ENCODE measurements at places on chromosomes 1 and 21.
A peak's percentile ranks its signal among the peaks of the same experiment; 100 is the strongest.

DNA sequence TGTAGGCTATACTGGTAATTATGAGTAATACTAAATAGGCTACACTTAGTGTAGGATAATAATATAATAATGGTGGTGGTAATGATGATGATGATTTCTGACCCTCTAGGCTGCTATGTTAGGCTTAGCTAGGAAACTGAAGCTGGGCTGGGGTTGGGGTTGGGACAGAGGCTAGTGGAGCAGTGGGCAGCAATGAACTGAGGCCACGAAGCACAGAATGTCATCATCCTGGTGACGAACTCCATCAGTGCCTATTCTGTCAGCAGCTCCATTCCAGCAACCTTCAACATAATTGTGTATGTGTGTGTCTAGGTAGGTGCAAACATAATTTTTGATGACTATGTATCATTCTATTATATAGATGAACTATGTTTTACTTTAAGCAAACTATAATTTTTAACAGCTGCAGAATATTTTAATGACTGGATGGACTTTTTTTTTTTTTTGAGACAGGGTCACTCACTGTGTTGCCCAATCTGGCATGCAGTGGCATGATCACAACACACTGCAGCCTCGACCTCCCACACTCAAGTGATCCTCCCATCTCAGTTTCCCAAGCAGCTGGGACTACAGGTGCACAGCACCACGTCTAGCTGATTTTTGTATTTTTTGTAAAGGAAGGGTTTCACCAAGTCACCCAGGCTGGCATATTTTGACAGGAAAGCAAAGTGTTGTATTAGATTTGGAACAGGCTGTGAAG, 12.9 kb upstream of the CLIC4 start:
- DNase-seq = no peak

GRCh38 chr21:39918558-39918957, 51.3 kb downstream of the PCP4 start:
- no peak for DNase-seq

DNA sequence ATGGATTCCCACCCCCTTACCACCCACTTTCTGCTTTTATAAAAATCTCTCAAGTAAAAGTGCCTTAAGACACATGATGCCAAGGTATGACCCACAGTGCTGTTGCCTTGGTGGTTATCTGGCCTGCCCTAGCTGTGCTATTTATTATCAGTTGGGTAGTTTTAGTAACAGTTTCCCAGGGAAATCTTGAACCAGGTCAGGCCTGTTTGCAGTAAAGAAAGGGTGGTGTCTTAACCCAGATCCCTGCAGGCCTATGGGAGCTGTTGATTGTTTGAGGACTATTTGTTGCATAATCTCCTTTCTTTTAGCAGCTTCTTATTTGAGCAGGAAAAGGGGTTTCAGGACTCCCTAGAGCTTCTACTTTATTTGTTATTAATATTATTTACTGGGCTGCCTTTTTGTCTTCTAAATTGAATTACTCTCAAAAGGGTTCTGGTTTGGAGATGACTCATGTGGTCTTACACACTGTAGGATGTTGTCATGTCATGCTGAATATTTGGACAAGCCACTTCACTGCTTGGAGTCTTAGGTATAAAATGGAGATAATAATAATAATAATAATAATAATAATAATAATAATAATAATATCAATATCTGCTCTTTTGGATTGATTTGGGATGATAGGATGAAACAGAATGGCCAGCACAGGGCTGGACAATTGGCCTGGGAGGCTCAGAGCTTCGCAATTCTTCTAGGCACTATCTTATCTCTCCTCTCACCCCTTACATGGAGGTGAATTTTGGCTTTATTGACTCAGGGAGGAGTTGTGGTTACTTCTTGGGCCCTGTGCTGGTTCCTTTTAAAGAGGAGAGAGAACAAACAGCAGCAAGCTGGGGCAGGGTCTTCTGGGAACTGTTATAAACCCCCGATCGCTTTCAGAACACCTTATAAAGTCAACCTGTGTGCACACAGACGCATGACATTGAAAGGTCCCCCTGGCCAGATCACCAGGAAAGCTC, 252.1 kb downstream of the PRDM2 start:
- DNase-seq = no peak

DNA sequence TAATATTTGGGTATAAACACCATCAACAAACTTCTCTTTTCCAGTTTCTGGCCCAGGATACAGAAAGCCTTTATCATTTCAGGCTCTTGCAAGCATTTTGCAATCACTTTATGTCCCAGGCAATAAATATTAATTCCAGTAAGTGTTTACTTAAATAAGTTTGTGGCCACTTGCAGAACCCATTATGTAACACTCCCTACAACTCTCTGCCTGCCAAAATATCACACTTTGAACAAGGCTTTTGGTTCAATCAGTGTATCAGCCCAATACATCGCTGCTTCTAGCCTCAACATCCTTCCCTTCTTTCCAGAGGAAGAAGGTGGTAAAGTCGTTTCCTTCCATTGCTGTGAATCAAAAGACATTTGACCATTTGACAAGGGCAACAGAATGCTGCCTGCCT, 203.0 kb upstream of the USP25 start:
- no peak for DNase-seq

GRCh38 chr1:101264697-101265096, 27.9 kb downstream of the S1PR1 start:
- DNase-seq = no peak

DNA sequence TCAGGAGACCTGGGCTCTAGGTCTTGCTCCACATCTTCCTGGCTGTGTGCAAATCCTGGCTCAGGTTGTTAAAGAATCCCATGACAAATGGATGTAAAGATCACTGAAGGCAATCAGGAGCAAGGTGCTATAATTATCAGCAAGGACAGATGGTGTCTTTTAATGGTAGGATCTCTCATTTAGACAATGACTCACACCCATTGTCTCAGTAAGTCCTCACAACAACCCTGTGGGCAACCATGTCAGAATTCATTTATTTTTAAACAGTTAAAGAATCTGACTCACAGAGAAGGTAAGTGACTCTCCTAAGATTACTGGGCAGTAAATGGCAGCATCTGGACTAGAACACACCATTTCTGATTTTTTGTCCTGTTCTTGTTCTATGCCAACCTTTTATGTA, 32.8 kb downstream of the RNASEL start:
- no peak for DNase-seq

- DNase-seq = no peak
These were observed 757 bp upstream of the SPSB1 start for GRCh38 chr1:9291914-9292360.

- DNase-seq = no peak
These were observed 27.0 kb downstream of the ANKRD13C start for GRCh38 chr1:70327306-70328076.

- no peak for DNase-seq
These were observed 259.2 kb upstream of the KAZN start for GRCh38 chr1:14339288-14339687.

DNA sequence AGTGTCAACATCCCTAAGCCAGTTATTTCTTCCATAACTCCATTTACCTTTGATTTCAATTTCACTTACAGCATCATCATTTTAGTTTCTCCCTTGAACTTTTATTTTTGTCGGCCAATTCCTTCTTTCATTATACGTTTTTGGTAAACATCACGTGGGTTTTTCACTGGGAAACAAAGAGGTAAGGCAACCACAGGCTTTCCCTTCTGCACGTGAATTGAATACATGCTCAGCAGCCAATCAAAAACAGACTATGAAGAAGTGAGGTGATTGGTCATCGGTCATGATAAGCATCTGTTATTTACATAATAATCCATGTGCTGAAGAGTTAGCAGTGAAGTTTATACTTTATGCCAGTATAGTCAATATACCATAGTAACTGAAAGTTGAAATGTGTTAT, 98.7 kb downstream of the NCAM2 start:
- no peak for DNase-seq

DNA sequence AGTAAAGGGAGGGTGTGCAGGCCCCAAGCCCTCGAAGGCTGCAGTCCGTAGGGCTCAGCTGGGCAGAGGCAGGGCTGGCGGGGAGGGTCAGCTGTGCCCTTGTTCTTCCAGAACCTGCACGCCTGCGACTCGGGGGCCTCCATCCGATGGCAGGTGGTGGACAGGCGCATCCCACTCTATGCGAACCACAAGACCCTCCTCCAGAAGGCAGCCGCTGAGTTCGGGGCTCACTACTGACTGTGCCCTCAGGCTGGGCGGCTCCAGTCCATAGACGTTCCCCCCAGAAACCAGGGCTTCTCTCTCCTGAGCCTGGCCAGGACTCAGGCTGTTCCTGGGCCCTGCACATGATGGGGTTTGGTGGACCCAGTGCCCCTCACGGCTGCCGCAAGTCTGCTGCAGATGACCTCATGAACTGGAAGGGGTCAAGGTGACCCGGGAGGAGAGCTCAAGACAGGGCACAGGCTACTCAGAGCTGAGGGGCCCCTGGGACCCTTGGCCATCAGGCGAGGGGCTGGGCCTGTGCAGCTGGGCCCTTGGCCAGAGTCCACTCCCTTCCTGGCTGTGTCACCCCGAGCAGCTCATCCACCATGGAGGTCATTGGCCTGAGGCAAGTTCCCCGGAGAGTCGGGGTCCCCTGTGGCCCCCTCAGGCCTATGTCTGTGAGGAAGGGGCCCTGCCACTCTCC, 13.6 kb upstream of the LRRC3 start:
- no peak for DNase-seq

GRCh38 chr1:12229386-12229834, 420 bp upstream of the VPS13D start:
- no peak for DNase-seq

- DNase-seq = no peak
These were observed 69.1 kb downstream of the BCAR3 start for GRCh38 chr1:93612510-93612909.

GRCh38 chr1:5477716-5478115, 514.5 kb downstream of the NPHP4 start:
- DNase-seq = no peak

GRCh38 chr1:228286505-228287417, 78.9 kb downstream of the OBSCN start:
- DNase-seq = no peak

- no peak for DNase-seq
These were observed 110.3 kb upstream of the WNT4 start for GRCh38 chr1:22253012-22253790.

GRCh38 chr1:86052948-86053698, 103.4 kb downstream of the COL24A1 start:
- no peak for DNase-seq

DNA sequence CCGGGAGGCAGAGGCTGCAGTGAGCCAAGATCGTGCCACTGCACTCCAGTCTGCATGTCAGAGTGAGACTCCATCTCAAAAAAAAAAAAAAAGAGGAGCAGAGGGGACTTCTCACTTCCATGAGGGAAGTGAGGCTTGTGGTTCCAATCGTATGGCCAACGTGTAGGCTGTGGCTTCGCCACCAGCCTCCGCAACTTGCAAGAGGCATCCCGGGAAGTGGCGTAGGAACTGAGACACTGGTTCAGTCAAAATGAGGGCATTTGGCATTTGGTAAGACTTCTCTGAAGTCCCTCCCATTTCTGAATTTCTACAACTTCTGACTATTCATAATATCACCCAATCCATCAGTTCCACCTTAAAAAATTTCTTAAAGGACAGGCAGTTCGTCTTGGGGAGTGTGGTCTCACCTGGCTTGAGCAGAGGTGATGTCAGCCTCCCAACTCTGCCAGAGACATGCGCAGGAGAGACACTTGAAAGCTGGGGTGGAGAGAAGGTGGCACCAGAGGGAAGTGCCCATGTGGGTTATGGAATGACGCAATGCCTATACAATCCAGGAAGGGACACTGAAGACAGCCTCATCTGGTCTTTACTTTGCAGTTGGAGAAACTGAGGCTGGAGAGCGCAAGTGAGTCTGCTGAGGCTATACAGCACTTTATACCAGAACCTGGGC, 17.2 kb downstream of the KAZN start:
- DNase-seq = no peak

DNA sequence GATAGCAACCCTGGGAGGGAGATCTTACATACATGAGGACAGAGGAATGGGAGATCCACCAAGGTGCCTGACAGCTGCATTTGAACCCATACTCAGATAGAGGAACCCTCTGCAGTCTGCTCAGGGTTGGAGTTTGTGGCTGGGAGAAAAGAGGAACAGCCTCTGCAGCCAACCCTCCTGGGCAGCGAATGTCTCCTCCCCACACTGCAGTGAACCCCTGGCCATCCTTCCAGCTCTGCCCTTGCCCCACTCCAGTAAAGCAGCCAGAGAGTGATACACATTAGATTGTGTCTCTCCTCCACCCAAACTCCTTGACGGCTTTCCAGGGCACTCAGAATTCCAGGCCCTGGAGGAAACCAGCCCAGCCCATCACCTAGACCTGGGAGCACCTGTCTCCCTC, 137.7 kb downstream of the RUNX1 start:
- DNase-seq = no peak

- DNase-seq = no peak
These were observed 27.2 kb upstream of the TADA1 start for GRCh38 chr1:166903232-166903631.

- peak; percentile 89 for DNase-seq
These were observed 756 bp downstream of the PHGDH start for GRCh38 chr1:119712342-119713038.

- no peak for DNase-seq
These were observed 19.6 kb upstream of the PIK3R3 start for GRCh38 chr1:46152016-46152415.

GRCh38 chr1:36384542-36385409, 948 bp downstream of the STK40 start:
- DNase-seq = peak; percentile 61

DNA sequence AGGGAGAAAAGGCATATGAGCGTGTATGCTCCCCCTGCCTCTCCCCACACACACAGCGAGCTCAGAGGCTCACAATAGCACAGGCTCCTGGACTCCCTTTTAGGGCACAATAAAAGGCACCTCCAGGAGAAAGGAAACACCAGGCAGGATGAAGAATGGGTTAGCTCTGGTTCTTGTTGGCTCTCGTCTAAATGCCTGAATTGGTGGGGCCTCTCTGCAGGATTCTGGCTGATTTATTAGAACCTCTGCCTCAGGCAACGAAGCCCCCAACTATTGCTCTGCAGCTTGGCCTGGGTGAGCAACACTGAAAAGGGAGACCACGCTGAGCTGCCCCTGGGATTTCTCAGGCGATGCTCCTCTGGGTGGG, 590.9 kb upstream of the PLXNA2 start:
- peak; percentile 56 for DNase-seq

DNA sequence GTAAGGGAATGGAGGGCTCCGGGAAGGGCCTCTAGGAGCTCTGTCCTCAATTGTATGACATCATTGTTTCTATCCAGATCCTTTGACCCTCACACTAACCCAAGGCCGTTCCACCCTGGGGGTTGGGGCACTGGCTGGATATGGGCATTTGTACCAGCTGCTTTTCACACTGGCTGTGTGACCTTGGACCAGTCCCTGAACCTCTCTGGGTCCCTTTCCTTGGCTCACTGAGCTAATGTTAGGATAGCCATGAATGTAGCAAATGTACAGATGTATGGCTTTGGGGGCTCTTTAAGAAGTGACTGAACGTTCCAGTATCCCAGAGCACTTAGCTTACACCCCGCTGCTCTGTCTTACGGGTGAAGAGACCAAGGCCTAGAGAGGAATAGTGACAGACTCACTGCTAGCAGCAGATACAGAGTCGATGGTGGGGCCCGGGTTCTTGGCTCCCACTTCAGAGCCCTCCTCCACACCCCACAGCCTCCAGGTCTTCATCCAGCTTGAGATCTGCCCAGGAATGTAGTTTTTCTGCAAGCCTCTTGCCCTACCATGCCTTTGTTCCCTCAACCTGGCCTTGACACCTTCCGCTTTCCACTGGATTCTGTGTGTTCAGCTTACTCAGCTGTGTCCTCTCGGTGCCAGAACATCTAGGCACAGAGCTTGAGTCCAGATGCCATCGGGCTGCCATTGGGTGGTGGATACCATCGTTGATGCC, 14.6 kb upstream of the UBL4B start:
- DNase-seq = no peak
